Right lobe of liver (tissue), 6 donors: ENCODE measurements at places on chromosomes 1 and 21. TPM values are rescaled to one million over a fixed set of nuclear protein-coding genes. Genes with fewer than 3 reads are reported as not detected.

DNA sequence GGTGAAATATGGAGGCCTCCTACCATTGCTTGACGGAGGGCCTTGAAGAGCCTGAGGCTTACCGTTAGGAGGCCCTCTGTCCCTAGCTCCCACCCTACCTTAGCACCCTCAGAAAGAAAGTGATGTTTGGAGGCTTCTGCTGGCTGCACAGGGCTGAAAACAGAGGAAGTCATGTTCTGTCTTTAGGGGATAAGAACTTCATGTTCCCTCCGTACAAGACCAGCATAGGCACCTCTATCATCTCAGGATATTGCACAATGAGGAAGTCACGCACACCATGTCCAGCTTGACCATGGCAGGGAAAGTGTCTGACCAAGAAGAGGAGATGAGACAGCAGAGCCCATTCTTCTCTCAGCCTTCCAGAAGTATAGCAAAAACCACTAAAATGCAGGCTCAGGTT, 13.8 kb downstream of the ADORA3 start:
- no peak overlapping the region for H3K4me3 ChIP-seq
- H3K27me3 ChIP-seq: no peaks in the 10 kb centered on the region
- H3K36me3 ChIP-seq: no peaks in the 10 kb centered on the region
- no peak for DNase-seq

GRCh38 chr1:21607549-21608529, 61.3 kb downstream of the RAP1GAP start:
- peak; percentile 92 for DNase-seq
- H3K4me3 ChIP-seq: no peak overlapping the region
- no peaks in the 10 kb centered on the region for H3K27me3 ChIP-seq
- no peaks in the 10 kb centered on the region for H3K36me3 ChIP-seq
- H3K27ac ChIP-seq: no peak overlapping the region

Gene AVPR1B
- total RNA-seq: not detected

Gene SYTL1
- 0.89 TPM for total RNA-seq

Gene HCN3
- 1.3 TPM for total RNA-seq
